ENCODE measurements at places on chromosomes 2 and 18.

DNA sequence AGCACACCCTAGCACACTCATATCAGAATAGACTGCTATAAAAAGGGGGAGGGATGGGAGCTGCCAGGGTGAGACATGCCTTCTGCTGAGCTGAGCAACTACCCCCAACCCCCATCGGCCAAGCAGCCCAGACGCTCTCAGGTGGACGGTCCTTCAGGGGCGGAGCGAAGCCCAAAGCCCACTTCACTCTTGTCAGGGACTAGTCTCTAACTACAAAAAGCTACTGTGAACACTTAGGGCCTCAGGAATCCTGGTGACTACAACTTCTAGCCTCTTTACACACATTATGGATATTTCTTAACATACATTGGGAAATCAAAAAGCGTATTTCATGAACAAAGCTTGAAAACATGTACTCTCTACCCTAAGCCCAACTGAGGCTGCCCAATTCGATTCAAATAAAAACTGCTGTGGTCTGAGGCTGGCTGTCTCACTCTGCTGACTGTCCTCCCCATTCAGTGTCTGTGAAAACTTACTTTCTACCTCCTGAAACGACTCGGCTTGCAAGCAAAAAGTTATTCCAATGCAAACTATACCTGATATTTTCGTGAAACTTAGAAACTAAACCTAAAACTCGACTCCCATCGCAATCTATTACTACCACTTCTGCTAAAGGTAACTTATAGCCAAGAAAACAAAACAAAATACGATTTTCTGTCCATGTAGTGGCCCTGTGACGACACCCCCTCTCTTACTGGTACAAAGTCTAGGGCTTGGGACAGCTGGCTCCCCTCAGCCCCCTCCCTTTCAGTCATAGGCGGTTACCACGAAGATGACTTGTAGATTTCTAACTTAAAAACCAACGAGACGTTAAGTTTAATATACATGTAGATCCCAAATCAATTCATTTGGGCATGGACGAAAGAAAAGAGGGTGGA lies 1.2 kb downstream of the SERTAD2 start:
- peak; percentile 59 for DNase-seq

GRCh38 chr2:130813722-130814121 lies 23.0 kb upstream of the ARHGEF4 start:
- no peak for DNase-seq

DNA sequence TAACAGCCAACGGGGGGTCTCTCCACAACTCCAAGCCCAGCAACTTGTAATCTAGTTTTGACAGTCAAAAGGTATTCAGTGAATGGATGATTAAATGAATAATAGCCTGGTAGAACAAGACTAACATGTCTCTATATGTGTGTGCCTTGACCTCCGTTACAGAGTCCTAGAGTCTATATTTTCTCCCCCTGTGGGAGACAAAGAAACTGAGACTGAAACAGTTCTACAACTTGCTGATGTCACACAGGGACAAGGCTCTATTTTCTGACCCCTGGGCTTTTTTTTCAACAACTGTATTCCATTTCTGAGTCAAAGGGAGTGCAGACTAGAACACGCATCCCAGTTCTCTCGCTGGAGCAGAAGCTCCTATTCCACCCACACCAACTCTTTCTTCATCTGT lies 223.6 kb upstream of the AGAP1 start:
- no peak for DNase-seq

- DNase-seq: no peak
Observed at GRCh38 chr2:141528990-141529389, 601.8 kb downstream of the LRP1B start.

GRCh38 chr2:150389447-150389846 lies 98.0 kb downstream of the RND3 start:
- DNase-seq: no peak

- DNase-seq: no peak
Observed at GRCh38 chr2:121018136-121019061, 266.6 kb downstream of the TFCP2L1 start.

GRCh38 chr2:236241181-236242056 lies 22.8 kb downstream of the ASB18 start:
- no peak for DNase-seq

- DNase-seq: no peak
Observed at GRCh38 chr2:180990794-180991193, 10.4 kb downstream of the UBE2E3 start.

GRCh38 chr18:9996094-9996493 lies 82.3 kb downstream of the VAPA start:
- no peak for DNase-seq

DNA sequence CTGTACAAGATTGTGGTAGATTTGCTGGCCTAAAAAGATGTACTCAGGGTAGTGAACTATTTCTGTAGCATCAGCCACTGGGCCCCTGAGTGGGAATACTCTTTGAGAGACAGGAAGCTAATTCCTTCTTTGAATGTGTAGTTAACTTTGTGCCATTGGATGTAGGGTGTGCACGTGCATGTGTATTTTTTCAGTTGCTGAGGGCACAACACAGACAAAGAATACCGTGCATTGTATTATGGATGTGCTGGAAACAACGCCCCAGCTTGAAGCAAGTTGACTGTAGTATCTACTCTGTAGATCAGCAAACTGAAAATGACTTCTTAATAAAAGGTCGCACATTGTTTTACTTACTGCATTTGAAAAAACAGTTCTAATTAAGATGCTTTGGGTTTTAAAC lies 14.1 kb downstream of the CRIM1 start:
- DNase-seq: no peak

DNA sequence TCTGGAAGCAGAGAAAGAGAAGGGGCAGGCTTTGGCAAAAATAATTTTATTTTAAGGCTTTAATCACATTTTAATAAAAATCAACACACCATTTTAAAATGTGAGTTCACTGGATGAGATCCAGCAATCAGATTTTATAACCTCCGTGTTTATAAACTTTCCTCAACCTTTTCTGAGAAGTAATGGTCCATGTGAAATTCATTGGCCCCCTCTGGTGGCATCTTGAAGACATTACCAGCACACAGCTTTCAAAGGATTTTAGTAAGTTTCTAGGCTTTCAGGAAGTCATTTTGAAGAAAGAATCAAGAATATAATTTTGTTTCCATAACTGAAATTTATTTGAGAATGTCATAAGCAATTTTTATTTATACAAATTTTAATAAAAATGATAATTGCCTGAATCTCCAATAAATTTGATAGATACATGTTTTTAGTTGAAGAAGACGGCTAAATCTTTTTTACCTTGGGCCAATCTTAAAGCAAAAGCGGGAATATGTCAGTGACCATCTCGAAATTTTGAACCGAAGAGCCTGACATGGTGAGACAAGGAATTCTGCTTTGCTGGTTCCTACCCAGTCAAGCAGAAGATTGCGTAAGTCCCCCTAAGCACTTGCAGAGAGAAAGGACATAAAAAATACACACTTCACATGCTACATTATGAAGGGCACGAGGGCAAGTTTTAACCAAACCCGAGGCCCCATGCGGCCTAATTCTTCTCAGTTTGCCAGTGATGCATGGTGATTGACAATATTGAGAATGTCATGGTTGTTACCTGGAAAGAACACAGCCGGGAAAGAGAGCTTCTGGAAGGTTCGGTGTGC lies 128.4 kb upstream of the CBLN2 start:
- no peak for DNase-seq

DNA sequence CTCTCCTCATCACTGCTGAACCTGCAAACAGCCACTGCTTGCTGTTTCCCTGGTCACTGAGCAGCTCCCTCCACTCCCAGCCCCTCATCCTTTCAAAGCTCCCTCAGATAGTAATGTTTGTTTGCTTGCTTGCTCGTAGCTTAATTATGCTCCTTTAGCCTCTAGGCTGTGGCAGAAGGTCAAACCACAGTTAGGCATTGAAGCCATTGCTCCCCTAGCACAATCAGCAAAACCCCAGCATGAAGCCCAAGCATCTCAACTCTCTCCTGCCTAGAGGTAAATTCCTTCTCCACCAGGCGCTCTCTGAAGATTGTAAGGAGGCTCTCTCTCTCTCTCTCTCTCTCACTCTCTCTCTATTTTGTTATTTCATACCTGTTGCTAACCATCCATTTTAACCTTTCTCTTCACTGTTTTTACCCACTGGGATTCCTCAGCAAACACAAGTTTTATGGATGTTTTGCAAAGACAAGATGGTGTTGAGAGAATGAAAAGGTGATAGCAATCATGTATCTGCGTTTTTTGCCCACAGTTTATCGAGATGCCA lies 135.9 kb upstream of the HNRNPA3 start:
- DNase-seq: no peak

- no peak for DNase-seq
Observed at GRCh38 chr18:52220062-52220591, 119.9 kb upstream of the DCC start.

DNA sequence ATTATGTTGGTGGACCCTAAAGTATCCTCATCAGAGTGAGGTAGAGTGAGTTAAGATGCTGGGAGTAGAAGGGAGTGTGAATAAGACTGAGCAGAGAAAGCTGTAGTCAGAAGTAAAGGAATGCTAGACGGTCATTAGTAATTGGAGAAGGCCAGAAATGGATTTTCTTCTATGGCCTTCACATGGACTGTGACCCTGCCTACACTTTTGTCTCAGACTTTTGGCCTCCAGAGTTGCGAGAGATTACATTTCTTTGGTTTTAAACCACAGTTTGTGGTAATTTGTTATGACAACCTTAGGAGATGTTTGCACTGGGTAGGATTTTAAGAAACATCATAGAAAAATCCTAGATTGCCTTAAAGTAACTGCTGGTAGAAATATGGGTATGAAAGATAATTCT lies 1267.7 kb upstream of the TMEFF2 start:
- no peak for DNase-seq

Data from transverse colon (tissue), 4 donors.